HFFc6 (cell line): ENCODE measurements at places on chromosomes 4 and X.
A peak's percentile ranks its signal among the peaks of the same experiment; 100 is the strongest.

DNA sequence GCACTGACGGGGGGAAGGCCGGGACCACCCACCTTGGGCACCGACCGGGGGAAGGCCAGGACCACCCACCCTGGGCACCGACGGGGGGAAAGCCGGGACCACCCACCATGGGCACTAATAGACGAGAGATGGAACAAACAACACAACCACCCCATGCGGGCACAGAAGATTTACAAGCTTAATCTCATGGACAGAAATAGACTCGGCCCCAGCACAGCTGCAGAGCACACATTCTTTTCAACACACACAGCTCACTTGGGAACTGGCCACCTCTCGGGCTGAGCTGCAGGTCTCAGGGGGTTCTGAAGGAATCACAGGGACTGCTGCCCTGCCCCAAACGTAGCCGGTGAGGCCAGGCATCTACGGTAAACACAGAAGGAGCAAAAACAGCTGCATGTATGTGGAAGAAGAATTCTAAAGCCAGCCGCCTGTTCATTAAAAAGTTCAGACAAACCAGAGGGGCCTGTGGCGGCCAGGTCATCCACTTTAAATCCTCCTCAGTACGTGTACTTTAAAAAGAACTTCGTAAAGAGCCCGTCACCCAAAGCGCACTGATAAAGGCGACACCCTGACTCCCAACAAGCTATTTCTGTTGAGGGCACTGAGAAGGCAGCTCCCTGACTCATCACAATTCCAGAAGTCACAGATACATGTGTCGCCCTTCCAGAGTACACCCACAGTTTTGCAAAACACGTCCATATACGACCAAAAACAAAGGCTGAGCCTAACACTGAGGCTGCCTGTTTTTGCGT lies 17.7 kb downstream of the PPP2R3B start:
- DNase-seq, result peak; percentile 38

DNA sequence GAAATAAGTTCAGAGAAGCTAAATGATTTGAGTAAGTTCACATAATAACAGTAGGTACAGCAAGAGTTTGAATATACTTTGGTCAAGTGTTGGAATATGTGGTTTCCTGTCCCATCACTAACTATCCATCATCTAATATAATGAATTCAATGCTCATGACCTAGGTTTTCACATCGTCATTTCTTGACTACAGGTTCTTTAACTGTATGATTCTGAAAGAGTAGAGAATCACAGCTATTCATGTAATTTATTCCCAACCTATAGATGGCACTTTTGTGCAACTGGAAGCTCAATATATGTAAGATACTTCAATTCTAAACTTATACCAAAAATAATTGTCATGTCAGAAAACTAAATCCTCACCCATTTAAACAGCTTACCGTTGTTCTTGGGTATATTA lies 53.1 kb downstream of the TIGD2 start:
- no peak for DNase-seq

DNA sequence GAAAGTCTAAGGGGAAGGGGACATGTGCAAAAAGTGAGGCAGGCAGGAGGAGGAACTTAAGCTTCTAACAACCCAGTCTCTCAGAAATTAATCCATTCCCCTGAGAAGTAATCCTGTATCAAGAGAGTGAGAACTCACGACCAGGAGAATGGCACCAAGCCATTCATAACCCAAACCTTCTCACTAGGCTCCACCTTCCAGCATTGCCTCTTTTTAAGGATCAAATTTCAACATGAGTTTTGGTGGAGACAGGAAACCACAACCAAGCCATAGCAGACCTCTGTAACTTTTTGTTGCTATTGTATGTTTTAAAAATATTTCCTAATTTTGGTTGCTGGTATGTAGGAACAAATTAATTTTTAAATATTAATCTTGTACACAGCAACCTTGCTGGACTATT lies 32.8 kb downstream of the PASD1 start:
- DNase-seq, result no peak

GRCh38 chr4:3043282-3044020 lies 30.9 kb downstream of the HTT-AS start:
- DNase-seq, result no peak

DNA sequence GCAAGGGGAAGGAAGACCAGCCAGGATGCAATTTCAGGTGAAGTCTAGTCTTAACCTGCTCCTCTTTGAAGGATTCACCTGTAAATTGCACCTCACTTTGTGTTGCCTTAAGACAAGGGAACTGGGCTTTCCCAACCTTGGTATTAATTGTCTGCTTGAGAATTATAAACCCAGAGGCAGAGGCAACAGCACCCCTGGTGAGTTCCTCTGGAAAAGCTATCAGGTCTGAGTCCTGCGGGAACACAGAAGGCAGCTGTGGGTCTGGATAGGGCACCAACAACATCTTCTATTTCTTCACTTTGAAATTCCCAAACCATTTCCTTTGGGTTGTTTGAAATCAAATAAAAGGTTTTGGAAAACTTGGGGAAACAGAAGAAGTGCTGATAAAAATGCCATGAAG lies 109.2 kb upstream of the NPY2R start:
- no peak for DNase-seq

- DNase-seq, result no peak
These were observed 146.8 kb downstream of the KLHL4 start for GRCh38 chrX:87664381-87664780.

DNA sequence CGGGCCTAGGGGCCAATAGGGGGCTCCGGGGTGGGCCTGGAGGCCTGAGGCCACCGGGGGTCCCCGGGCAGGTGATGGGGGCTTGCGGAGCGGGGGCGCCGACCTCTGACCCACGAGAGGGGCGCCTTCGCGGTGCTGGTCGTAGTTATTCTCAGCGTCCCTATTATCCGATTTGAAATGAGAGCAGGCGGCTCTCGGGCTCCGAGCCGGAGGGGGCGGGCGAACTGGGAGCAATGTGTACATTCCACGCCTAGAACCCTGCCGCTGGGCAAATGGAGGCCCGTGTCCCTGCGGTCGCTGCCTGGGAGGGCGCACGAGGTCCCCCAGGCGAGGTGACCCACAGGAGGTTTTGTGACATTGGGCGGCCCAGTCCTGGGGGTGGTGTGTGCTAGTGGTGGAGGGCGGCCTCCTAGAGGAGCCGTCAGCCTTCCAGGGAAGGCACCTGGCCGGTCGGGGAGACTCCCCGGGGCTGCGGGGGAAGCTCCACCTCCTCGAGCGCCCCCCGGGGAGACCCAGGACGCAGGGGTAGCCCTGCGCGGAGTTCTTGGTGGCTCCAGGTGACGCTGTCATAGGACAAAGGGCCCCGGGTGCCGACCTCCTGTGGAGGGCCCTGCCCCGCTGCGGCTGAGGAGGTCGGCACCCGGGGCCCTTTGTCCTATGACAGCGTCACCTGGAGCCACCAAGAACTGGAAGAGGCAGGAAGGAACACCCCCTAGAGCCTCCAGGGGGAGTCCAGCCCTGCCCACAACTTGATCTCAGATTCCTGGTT lies 102.6 kb upstream of the PRKX start:
- peak; percentile 9 for DNase-seq

GRCh38 chr4:106522839-106523238 lies 154.3 kb upstream of the GIMD1 start:
- peak; percentile 15 for DNase-seq

DNA sequence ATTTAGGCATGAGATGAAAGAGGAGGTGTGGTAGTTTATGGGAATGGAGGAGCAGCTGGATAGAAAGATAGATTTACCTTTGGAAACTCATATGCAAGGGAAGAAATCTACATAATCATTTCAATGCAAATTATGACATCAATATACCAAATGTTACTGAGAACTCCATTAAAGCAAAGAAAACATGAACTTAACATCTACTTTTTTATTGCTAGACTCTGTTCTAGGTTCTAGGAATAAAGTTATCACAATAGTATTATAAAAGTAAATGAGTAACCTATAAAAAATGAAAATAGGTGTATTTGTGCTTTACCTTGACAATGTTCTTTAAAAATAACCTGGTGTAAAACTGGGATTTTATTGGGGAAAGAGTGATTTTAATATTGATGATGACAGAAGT lies 221.6 kb upstream of the SLIT2 start:
- no peak for DNase-seq

DNA sequence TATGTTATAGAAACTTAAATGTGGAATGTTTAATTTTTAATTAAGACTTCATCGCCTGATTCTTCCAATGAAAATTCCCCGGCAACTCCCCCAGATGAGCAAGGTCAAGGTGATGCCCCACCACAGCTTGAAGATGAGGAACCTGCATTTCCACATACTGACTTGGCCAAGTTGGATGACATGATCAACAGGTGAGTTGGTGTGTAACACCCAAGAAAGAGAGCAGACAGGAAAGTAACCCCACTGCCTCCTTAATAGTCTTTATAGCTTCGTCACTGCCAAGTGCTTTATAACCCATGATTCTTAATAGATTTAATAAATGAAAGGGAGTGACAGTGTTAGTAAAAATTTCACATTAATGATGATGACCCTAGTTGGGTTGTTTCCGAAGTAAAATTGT lies 43.7 kb downstream of the USP9X start:
- DNase-seq, result no peak

GRCh38 chr4:185165605-185166063 lies 22.6 kb downstream of the SLC25A4 start:
- DNase-seq, result peak; percentile 25

DNA sequence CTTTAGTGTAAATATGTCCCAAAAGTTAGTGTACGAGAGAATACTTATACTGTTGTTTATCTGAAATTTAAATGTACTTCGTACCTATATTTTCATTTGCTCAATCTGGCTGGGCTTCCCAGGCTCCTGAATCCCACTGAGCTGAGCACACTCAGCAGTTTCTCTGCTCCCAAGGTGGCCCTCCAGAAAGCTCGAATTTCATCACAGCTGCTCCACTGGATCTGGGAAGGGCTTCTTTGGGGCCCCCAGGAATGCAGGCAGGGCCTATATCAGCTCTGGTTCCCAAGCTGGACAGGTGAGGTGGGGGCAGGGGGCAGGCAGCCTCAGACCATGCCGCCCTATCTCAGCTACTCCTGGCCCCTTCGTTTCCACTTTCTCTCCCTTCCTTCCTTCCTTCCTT lies 1.5 kb upstream of the FATE1 start:
- no peak for DNase-seq

- no peak for DNase-seq
These were observed 36.1 kb upstream of the WDR19 start for GRCh38 chr4:39146211-39146610.
